Esophagus squamous epithelium (tissue), 5 donors: ENCODE measurements at places on chromosomes 16 and 17.

- no peak for DNase-seq
These were observed 36.4 kb downstream of the GPT2 start for GRCh38 chr16:46920402-46921068.

DNA sequence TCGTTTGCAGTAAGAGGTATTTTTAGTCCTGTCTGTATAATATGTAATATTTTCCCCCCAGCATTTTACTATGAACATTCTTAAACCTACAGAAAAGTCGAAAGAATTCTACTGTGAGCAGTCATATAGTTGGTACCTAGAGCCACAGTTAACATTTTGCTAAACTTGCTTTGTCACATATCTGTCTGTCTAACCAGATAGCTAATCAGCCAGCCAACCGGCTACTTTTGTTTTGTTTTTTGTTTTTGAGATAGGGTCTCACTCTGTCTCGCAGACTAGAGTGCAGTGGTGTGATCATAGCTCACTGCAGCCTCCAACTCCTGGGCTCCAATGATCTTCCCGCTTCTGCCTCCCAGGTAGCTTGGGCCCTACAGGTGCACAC is 73.3 kb downstream of the ABCC1 start:
- no peak for DNase-seq

DNA sequence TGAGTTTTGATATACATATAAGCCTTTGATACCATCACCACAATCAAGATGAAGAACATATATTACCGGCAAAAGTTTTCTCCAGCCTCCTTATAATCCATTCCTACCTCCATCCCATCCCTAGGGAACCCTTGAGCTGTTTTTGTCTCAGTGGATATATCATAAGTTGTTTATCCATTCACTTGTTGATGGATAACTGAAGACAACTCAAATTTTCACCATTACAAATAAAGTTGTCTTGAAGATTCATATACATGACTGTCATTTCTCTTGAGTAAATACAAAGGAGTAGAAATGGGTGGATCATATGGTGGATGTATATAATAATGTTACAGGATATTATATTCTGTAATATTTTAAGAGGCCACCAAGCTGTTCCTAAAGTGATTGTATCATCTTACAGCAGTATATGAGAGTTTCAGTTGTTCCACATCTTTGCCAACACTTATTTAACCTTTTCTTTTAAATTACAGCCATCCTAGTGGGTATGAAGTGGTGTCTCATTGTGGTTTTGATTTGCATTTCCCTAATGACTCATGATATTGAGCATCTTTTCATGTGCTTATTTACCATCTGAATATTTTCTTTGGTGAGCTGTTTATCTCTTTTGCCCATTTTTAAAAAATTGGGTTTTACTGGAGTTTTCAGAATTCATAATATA is 17.4 kb downstream of the NF1 start:
- DNase-seq, result no peak

DNA sequence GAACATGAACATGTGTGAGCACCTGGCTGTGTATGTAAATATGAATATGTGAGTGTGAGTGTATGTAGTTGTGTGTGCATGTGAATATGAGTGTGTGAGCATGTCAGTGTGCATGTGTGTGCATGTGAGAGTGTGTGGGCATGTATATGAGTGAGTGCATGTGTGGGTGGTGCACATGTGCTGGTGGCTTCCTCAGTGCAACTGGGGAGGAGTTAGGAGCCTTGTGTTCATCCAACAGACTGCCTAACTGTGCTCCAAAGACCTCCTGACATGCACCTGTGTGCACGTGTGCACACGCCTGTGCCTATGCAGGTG is 1.4 kb downstream of the TMEM235 start:
- DNase-seq, result no peak

- no peak for DNase-seq
These were observed 1.1 kb downstream of the MAPK3 start for GRCh38 chr16:30121741-30122571.

- DNase-seq, result no peak
These were observed 1.8 kb downstream of the MAP3K14 start for GRCh38 chr17:45314741-45315647.

DNA sequence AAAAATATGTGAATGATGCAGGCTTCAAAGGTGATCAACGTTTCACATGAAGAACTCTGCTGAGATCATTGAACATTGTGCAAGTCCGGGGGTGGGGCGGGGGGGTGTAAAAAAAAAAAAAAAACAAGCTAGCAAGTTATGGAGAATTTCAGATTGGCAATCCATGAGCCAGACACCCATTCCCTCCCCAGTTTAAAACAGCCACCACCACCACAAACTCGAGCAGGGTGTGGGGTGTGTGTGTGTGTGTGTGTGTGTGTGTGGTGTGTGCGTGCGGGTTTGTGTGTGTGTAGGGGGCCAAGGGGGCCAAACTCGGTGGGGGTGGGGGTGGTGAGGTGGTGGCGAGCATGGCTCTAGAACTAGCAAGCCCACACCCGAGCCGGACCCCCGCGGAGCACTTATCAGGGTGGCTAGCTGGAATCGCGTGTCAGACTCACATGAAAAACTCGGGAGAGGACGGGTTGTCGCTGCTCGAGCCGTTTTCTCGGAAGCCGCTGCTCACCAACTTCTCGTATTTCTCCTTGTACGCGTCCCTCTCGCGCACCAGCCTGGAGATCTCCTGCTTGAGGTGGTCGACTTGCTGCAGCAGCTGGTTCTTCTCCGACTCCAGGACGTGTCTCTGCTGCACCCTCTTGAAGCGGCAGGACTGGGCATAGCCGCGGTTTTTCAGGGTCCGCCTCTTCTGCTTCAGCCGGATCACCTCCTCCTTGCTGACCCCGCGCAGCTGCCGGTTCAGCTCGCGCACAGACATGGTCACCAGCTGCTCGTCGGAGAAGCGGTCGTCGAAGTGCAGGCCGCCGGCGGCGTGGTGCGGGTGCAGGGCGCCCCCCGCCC is 2.0 kb downstream of the MAF start:
- no peak for DNase-seq

- no peak for DNase-seq
These were observed 15.9 kb downstream of the C1QTNF1 start for GRCh38 chr17:79039886-79040285.

DNA sequence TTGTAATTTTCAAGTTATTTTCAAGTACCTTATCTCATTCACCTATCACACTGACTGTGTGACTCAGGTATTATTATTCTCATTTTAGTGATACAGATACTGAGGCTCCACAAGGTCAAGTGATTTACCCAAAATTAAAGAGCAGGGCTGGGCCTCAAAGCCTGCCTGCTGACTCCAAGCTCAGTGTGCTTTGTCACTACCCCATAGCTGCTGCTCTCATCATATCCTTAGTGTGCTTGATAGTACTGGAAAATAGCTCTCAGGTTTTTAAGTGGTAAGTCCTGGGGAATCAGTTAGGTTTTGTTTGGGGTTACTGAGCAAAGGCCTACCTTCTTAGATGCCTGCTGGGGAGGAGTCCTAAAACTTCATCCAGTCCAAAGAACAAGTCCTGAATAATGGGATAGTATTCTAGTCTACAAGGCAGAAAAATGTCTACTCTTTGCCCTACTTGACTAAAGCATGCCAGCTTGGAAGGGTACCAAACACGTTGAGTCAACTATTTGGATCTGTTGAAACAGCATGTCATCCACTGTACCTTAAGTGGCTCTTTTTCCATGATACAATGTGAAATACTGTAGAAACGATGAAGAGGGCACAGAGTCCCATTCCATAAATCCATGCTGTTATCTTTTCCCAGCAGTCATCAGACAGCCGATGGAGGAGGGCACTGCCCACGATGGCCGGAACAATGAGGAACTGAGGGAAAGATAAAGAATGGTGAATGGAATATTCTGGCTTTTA is 10.7 kb downstream of the MMD start:
- no peak for DNase-seq

- DNase-seq, result no peak
These were observed 690.5 kb upstream of the SOX9 start for GRCh38 chr17:71430281-71430680.

GRCh38 chr17:55774846-55775271 is 24.0 kb downstream of the PCTP start:
- no peak for DNase-seq

- DNase-seq, result no peak
These were observed 16.4 kb upstream of the ALOX15B start for GRCh38 chr17:8022360-8023003.

GRCh38 chr17:2776589-2777241 is 19.5 kb upstream of the RAP1GAP2 start:
- no peak for DNase-seq

GRCh38 chr17:41891135-41892020 is 26.2 kb upstream of the KLHL11 start:
- no peak for DNase-seq

DNA sequence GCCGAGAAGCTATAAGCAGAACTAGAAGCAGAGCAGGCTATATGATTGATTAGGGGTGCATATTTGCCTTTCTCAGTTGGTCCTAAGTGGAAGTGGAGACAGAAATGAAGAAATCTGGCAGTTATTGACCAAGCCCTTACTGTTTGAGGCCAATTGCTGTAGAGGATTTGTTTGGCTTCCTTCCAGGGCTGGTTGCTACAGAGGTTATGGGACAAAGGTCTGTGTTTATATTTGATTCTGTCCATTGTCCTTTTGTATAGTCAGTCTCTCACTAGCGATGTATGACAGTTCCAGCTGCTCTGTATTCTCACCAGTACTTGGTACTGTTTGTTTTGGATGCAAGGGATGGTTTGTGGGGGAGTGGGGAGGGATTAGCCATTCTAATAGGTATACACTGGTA is 7.3 kb upstream of the ALOX15 start:
- no peak for DNase-seq

DNA sequence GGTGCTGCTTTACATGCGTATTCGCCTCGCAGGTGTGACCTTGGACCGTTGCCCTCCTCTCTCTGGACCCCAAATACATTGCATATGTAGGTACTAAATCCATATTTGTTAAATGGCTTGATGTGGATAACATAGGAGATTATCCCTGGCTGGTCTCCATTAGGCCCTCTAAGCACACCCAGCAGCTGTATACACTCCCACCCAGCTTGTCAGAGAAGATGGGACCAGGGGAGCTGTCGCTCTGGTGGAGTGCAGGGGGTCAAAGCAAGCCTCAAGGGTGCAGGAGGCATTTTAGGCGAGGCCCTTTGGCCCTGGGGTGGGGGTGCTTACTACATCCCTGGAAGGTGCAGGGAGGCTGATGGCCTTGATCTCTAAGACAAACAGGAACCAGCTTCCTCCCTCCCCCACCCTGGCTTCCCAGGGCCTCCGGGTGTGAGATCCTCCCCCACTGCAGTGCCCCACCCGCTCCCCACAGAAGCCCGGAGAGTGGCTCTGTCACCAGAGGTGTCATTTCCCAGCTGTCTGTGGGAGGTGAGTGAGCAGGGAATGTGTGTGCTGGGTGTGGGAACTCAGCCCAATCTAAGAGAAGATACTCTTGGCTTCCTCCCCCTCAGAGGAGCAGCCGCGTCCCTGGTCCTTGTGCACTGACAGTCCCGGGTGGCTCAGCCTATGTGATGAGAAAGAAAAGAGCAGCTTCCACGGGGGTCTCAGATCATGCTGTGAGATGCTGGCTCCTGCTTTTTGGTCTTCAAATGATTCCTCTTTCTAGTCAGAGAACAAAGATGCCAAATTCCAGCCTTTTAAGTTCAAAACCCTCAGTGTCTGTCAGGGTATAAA is 1.4 kb upstream of the VAMP2 start:
- DNase-seq, result no peak

DNA sequence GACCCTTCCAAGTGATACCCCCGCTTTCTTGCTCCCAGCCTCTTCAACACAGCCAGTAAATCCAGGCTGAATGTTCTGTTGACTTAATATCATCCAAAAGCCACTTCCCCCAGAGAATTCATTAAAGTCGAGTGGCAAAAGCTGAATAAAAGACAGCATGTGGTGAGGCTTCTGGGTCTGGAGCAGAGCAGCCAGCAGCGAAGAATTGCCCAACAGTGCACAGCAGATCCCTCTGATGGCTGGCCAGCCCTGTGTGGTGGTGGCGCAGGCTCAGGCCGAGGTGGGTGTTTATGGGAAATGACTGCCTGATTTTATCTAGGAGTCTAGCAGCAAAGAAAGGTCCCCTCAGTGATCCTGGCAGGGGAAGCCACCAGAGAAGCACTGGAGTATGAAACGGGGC is 30.3 kb upstream of the RCVRN start:
- DNase-seq, result no peak

- no peak for DNase-seq
These were observed 701.1 kb downstream of the WWOX start for GRCh38 chr16:78800523-78800922.

- DNase-seq, result no peak
These were observed 99.0 kb upstream of the AKTIP start for GRCh38 chr16:53601961-53602360.

GRCh38 chr16:75462806-75463205 is 1.7 kb downstream of the TMEM170A start:
- DNase-seq, result no peak

DNA sequence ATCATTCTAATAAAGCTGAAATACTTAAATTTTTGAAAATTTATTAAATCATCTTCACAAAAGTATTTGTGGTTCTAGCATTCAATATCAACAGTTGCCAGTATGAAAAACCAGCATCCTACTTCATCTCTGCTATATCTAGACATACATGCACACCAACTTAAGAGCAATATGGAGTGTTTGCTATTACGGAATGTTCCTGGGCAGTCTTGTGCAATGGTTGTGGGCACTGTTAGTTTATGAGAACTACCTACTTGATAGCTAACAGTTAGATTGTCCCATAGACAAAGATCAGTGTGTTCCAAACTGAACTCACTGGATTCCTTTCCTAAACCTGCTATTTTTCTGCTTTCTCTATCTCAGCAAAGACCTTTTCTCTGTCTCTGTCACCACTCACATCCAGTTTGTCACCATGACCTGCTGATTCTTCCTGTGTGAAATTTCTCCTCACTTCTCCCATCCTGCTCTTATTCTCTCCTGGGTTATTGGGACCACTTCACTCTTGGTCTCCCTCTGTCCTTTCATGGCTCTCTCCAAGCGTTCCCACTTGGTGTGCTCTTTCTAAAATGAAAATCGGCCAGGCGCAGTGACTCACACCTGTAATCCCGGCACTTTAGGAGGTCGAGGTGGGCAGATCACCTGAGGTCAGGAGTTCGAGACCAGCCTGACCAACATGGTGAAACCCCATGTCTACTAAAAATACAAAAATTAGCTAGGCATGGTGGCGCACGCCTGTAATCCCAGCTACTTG is 27.7 kb downstream of the CNTROB start:
- DNase-seq, result no peak

- DNase-seq, result no peak
These were observed 22.5 kb downstream of the HEATR3 start for GRCh38 chr16:50088302-50088701.

DNA sequence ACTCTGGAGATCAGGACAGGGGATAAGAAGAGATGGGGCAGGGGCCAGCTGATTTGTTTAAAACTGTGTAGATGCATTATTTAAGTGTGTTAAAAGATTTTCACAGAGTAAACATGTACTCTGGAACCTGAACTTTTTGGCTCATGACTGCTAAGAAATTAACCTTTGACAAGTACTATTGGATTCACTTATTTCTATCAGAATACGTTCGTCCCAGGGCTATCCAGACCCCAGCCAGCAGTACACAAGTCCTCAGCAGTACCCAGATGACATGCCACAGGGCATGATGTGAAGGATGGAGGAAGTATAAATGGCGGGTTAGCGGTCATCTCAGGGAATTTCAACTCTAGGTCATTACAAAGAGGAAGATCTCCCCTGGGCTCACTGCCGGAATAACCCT is 253.7 kb downstream of the STX8 start:
- no peak for DNase-seq

- no peak for DNase-seq
These were observed 74.5 kb upstream of the PMFBP1 start for GRCh38 chr16:72246423-72246822.

GRCh38 chr16:12252616-12253015 is 276.1 kb downstream of the SNX29 start:
- no peak for DNase-seq
